MCF 10A (cell line): ENCODE measurements at places on chromosomes 16 and 17. TPM values are rescaled to one million over a fixed set of nuclear protein-coding genes. Genes with fewer than 3 reads are reported as not detected.

The CHST5 gene
- not detected in 2 replicates for total RNA-seq

The ATP1B2 gene
- not detected in 2 replicates for total RNA-seq

The MYH1 gene
- total RNA-seq, result not detected in 2 replicates

The VMO1 gene
- 0.77 and 1.1 TPM in 2 replicates for total RNA-seq

The ARHGDIG gene
- total RNA-seq, result not detected in 2 replicates

The TBC1D3I gene
- 0.96 and 1.1 TPM in 2 replicates for total RNA-seq

The ZNF646 gene
- 12.6 and 15.2 TPM in 2 replicates for total RNA-seq

The DNAH2 gene
- 0.05 and 0.12 TPM in 2 replicates for total RNA-seq

The BRICD5 gene
- total RNA-seq, result 4.6 and 5.2 TPM in 2 replicates

The ADAMTS18 gene
- total RNA-seq, result not detected in 2 replicates

The SPSB3 gene
- total RNA-seq, result 21.6 and 22.2 TPM in 2 replicates

The TAT gene
- total RNA-seq, result not detected in 2 replicates

The MSLN gene
- total RNA-seq, result 18.1 and 25.2 TPM in 2 replicates

The PGS1 gene
- 25.7 and 31.8 TPM in 2 replicates for total RNA-seq

The KIF2B gene
- not detected in 2 replicates for total RNA-seq

The KRT33B gene
- total RNA-seq, result not detected in 2 replicates

The TBC1D26 gene
- total RNA-seq, result not detected in 2 replicates
